Suppressor macrophage treated with lipopolysaccharide for 4 hours (primary cell): ENCODE measurements at places on chromosomes 7 and 10.
A peak's percentile ranks its signal among the peaks of the same experiment; 100 is the strongest.

DNA sequence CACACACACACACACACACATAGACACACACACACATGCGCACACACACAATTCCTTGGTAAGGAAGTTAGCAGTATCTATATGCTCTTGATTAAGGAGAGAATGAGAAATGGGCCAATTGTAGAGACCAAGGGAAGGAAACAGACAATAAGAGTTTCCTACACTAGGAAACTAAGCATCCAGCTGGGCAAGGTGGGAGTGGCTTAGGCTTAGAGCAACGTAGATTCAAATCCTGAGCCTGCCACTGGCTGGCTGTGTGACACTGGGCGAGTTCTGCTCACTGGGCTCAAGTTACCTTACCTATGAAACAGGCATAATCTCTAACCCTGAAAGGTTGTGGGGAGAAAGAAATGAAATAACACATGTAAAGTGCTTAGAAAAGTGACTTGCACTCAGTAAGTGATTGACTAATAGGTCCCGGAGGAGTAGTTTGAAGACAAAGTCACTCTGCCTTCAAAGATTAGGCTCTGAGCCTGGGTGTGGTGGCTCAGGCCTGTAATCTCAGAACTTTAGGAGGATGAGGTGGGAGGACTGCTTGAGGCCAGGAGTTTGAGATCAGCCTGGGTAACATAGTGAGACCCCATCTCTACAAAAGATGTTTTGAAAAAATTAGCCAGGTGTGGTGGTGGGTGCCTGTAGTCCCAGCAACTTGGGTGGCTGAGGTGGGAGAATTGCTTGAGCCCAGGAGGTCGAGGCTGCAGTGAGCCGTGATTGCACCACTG lies 701.4 kb downstream of the PARD3 start:
- no peak for DNase-seq

GRCh38 chr7:125257617-125258016 lies 328.0 kb upstream of the POT1 start:
- no peak for DNase-seq

DNA sequence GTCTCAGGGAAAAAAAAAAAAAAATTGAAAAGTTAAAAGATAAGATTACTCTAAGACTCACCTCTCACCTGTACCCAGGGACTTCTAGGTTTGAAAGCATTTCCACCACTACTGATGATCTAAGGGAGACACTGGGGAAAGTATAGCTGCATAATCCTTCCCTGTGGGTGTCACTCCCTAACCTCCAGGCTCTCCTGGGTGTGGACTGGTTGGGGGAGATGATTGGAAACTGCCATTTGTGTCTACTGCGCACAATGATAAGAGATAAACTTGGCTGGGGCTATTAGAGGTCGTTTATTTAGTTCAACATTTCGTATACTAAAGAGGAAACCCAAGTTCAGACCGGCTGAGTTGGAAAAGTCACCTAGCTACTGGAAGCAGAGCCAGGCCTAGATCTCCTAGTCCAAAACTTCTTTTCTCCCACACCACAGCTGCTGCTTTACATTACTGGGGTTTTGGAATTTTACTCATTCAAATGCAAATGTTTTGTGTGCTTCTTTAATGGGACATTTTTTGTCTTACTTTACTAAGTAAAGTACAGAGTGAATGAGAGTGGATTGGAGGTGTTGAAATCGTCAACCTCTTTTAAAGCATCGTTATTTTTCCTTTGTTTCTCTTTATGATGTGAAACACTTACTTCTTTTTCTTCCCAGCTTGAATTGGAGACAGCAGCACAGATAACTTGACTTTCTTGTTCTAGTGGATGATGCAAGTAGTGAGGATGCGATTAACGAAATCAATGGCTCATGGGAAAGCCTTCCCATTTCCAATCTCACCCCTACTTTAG lies 22.3 kb upstream of the SEC61G start:
- no peak for DNase-seq

GRCh38 chr7:16422917-16423316 lies 1.6 kb upstream of the CRPPA start:
- DNase-seq = no peak

DNA sequence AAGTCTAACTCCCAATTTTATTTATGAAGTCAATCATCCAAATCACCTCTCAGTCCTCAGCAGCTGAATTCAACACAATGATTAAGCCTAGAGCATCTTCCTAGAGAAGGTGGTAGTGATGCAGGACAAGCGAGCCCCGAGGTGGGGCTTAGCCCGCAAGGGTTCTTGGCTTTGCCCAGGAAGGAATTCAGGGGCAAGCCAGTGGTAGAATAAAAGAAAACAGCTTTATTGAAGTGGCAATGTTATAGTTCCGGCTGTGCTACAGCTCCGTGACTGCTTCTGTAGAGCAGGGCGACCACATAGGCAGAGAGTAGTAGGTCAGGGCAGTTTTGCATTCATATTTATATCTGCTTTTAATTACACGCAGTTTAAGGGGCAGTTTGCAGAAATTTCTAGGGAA lies 18.1 kb downstream of the IL2RA start:
- no peak for DNase-seq

DNA sequence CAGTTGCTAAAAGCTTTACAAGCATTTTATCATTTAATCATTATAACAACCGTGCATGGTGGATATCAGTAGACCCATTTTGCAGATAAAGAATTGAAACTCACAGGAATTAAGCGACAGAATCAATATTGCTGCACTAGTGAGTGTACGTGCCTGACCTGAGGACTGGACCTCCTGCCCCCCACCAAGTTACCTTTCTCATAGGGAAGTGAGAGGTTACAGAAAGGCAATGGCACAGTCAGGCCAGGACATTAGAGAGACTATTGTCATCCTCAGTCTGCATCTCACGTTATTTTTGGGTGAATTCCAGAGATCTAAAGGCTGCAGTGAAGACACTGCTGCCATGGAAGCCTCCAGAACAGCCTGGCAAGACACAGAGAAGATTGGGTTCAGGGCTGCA lies 80.9 kb downstream of the WDFY4 start:
- no peak for DNase-seq

DNA sequence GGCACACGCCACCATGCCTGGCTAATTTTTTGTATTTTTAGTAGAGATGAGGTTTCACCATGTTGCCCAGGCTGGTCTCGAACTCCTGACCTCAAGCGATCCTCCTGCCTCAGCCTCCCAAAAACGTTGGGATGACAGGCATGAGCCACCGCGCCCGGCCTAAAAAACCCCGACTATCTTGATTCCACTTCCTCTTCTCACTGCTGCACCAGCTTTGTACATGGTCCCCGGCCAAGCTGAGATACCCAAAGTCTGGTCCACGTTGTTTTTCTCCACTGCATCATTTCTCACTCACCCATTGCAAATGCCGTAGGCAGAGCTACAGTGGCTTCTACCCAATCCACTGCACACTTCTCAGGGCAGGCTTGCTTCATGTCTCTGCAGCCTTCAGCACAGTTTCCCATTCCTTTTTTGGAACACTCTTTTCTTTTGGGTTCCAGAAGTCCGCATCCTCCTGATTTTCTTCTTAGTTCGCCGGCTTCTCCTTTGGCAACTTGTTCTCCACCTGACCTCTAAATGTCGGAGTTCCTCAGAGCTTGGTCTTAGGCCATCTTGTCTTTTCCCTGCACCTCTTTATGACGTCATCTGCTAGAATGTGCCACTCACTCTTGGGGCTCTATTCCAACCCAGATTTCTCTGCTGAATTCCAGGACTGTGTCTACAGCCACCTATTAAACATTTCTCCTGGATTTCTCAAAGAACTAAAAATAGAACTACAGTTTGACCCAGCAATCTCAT lies 6.0 kb upstream of the GNB2 start:
- no peak for DNase-seq

DNA sequence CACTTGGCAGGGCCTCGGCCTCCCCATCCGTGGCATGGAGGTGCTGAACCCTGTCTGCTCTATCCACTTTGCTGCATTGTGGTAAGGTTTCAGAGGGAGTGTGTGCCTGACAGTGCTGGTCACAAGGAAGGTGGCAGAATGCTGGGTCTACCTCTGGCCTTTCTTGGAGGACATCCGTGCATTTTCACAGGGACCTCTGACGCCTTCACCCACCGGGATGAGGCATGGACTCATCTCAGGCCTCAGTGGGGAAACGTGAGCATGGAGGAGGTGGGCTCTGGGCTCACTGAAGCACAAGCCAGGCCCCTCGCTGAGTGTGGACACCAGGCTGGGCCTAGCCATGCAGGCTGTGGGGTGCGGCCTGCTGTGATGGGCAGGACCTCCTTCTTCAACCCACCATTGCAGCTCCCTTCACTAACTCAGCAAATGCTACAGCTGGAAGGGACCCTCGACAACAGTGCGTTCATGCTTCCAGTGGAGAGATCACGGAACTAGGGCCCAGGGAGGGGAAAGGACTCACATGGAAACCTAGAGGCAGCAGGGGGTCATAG lies 8.6 kb downstream of the TBATA start:
- no peak for DNase-seq

DNA sequence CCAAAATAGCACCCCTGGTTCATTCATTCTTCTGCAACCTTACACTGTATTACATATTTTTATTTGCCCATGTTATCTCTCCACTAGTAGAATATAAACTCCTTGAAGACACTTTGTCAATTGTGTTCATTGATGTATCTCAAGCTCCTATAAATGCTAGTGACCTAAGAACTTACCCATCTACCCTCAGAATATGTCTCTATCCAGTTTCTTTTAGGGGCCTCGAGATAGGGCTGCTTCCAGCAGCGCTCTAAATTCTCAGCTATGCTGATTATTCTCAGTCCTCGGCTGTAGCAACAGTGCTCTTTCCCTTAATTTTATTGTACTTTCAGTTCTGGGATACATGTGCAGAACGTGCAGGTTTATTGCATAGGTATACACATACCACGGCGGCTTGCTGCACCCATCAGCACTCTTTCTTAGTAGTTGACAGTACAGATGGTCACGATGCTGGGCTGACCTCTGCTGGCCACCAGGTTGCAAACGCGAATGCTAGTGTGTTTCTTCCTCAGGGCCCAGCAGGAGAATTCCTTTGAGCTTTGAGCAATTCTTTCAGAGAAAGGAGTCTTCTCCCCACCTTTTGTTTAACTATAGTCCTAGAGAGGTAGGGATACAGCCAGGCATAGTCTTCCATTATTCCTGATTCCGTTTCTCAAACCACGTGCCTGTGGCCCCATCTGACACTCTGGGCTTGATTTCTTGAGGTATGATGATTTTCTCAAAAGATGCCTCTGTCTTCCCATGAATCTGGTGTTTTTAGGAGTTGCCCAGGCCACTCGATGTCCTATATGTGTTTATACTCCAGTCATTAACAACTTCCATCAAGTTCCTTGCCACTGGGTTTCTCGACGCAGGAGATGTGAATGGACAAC lies 49.1 kb upstream of the CDC14C start:
- DNase-seq = peak; percentile 50

GRCh38 chr7:128937647-128938543 lies at the start of gene IRF5:
IRF5 (plus strand) TSS chr7:128937927; CDS start chr7:128942082, 4,155 bp downstream.
- peak; percentile 78 for DNase-seq

DNA sequence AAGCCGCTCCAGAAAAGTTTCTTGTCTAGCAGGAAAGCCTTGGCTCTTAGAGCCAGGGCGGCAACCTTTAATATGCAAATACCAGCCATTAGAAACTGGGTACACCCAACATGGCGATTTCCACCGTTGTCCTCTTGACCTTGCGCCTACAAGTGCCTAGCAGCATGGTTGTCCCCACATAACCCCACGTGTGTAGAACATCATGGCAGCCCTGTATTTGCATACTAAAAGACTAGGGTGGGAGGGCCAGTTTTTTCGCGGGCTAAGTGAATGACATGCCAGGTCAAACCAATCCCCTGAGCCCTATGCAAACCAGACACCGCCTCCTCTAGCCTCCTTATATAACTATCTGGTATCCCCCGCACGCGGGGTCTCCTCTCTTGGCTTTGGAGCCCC lies 58.4 kb upstream of the FZD8 start:
- DNase-seq = no peak

DNA sequence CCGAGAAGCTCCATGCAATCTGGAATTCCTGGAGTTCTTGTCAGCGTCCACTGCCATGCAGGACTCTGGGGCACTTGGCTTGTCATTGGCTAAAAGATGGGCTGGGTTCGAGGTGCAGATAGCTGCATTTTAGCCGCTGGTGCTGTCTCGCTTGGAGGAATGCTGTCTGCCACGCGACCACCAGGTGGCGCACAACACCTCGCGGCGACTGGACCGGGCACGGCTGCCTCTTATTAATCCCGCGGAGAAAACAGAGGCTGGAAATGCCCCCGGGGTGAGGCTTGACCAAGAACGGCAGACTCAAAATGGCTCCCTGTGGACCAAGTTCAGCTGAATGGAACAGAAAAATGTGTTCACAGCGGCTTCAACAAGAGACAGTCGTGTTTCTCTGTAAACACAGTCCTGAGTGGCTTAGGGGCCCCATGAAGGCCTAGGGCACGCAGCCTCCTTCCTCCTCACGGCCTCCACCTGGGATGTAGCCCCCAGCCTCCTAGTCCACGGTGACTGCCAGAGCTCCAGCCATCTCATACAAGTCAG lies 46.2 kb downstream of the AOC1 start:
- peak; percentile 74 for DNase-seq

DNA sequence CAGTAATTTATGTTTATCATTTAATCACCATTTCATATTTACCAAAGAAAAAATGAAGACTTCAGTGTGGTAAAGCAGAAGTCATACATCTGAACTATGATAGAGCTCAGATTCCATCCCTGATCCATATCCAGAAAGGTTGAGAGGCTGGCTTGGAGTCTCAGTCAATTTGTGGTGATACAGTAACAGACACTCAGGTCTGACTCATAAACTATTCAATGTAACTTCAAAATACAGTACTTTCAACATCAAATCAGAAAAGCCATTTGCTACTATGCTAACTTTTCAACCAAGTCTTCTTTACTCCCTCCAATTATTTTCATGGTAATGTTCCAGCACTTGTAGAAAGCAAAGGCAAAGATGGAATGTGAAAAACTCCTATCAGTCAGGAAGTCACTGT lies 190.4 kb downstream of the HDAC9 start:
- DNase-seq = no peak

DNA sequence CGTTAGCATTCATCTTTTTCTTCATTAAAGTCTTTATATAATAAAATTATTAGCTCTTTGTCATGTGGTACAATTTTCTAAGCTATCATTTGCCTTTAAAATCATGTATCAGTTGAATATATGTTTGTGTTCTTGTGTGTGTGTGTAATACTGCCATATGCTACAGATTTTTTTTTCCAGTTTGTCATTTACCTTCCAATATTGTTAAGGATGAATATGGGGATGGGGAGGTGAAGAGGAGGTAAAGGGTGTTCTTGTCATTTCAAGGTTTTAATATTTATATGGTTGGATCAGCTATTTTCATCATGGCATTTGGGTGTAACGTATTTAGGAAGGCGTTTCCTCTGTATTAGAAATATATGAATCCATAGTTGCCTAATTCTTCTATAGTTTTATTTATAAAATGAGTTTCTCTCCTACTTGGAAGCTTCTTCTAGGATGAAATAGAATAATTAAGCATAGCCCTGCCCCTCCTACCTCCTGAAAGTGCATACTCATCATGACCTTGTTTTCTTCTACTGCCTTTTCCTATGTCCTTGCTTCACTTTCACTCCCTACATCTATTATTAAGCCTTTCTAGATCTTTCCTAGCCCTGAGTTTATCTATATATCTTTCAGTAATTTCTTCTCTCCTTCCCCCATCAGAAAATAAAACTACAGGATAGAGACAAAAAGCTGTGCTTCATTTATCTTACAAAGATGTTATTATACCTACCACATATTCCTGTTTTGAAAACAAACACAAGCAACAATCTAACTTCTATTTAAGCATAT lies 25.1 kb downstream of the RAB18 start:
- DNase-seq = peak; percentile 38

- no peak for DNase-seq
These were observed 41.8 kb upstream of the IGFBP3 start for GRCh38 chr7:45962861-45963260.

- no peak for DNase-seq
These were observed 121.4 kb downstream of the TCF7L2 start for GRCh38 chr10:113071446-113071845.
